AG09309 (cell line): ENCODE measurements at places on chromosomes 16 and 17.

GRCh38 chr17:35560703-35561102 lies at the start of gene SLFN14:
Gene SLFN14, minus strand, starts transcription at chr17:35560819. Its CDS starts 2,757 bp downstream, at chr17:35558062.
- DNase-seq = no peak

GRCh38 chr16:50478773-50479149 lies 69.4 kb upstream of the NKD1 start:
- no peak for DNase-seq

GRCh38 chr16:86259499-86259898 lies 250.8 kb upstream of the FOXF1 start:
- no peak for DNase-seq

DNA sequence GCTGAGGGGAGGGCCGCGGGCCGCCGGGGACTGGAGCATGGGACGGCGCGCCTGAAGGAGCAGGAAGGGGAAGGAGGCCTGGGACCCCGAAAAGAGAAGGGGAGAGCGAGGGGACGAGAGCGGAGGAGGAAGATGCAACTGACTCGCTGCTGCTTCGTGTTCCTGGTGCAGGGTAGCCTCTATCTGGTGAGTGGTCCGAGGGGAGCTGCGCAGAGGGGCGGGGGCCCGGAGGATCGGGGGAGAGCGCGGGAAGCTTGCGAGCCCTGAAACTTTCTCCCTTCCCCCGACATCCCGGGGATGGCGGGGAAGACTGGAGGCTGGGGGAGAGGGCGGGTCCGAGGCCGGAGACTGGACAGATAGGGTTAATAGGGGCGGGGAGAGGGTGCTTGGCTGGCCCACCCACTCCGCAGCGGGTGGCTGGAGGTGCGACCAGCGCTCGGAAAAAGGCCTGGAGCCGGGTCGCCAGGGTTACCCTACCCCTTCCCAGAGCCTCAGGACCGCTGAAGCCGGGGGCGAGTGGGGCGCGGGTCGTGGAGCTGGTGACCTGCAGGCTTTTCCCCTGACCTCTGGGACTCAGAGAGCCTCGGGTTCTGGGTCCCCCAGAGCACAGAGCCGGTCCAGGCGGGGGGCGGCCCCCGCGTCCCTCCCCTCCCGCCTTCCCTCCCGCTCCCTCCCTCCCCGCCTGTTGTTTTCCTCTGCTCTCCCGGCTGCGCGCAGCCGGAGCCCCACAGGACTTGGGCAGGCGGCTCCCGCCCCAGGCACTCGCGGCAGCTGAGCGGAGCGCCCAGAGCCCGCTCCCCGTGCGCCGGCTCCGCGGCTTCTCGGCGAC lies 631 bp downstream of the NXPH3 start:
- DNase-seq = no peak

DNA sequence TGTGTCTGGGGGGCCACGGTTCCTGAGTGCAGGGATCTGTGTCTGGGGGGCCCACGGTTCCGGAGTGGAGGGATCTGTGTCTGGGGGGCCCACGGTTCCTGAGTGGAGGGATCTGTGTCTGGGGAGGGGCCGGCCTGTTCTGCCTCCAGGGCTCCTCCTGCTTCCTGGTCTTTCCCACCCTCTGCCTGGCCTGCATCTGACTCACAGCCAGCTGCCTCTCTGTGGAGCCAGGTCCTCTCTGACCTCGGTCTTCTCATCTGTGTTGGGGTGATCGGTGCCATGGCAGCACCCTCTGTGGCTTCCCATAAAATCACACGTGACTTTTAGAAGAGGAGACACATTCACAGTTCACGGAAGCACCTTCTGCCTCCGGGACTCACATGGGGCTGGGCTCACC lies 50.3 kb downstream of the ZFPM1 start:
- DNase-seq = no peak

GRCh38 chr16:12688951-12689850 lies 114.5 kb downstream of the CPPED1 start:
- no peak for DNase-seq

DNA sequence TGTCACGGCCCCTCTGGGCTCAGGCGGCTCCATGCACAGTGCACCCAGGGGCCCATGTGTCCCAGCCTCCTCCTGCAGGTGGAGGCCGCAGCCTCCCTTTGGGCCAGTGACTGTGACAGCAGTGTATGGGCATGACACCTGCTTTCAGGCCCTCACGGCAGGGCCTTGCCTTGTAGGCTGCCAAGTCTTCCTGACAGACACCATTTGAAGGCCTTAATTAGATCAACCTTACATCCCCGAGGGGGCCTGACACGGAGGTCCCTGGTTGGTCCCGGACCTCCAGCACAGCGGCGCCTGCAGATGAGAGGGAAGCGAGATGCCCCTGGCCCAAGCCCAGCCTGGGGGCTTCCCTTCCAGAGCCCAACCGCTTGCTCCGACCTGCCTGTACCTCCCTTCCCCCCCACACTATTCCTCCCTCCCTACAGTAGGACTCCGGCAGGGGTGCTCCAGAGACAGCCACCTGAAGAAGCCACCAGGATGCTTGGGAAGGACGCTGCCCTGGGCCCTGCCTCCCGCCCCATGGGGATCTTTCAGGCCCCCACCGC lies 31.9 kb downstream of the BAIAP2 start:
- DNase-seq = no peak

DNA sequence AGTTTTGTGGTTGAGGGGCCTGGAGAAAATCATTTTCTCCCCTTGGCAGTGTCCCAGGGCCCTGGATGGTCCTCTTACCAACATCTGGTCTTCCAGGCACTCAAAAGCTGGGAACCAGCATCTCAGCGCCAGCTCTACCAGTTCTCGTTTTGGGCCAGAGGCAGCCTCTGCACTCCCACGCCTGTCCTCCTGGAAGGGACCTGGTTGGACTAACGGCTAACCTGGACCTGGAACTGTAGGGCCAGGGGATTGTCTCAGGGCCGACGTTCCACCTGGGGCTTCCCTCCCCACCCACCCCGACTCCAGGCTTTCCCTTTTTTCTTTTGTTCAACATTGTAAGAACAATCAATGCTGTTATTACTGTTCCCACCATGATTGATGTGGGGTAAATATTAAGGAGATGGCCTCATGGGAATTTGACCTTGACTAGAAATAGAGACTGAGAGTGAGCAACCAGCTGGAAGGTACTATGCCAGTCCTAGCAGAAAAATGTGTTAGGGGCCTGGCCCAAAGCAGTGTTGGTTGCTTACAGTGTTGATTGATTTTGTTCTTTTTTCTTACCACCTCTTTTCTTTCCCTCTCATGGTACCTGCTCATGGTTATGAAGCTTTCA lies 81.4 kb downstream of the ABCC6 start:
- DNase-seq = no peak

GRCh38 chr16:54027558-54027957 lies 259.0 kb downstream of the IRX3 start:
- no peak for DNase-seq

DNA sequence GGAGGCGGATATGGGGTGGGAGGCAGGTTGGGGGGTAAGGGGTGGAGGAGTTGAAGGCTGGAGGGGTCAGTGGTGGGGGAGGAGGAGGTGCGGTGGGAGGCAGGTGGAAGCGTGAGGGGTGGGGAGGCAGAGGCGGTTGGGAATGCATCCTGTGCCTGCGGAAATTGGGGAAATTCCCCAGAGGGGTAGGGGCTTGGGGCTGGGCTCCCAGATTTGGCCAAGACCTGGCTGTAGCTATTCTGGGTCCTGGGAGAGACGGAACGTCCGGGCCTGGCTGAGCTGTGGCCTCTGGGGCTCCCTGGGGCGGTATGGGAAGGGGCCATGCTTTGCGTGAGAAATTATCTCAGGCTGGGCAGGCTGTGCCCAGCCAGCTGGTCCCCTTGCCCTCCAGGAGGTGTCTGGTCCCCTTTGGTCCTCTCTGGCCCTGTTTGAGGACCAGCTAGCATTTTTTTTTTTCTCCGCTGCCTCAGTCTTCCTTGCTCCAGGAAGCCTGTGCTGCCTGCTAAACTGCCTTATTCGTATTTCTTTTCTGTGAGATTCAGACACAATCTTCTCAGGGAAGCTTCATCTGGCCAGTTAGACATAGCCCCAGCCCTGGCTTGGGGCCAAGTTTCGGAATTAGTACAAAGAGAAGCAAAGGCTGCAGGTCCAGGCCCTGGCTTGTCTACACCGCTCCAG lies 7.3 kb upstream of the TRPV2 start:
- no peak for DNase-seq

GRCh38 chr16:75908331-75909117 lies 182.2 kb upstream of the CPHXL start:
- DNase-seq = no peak

DNA sequence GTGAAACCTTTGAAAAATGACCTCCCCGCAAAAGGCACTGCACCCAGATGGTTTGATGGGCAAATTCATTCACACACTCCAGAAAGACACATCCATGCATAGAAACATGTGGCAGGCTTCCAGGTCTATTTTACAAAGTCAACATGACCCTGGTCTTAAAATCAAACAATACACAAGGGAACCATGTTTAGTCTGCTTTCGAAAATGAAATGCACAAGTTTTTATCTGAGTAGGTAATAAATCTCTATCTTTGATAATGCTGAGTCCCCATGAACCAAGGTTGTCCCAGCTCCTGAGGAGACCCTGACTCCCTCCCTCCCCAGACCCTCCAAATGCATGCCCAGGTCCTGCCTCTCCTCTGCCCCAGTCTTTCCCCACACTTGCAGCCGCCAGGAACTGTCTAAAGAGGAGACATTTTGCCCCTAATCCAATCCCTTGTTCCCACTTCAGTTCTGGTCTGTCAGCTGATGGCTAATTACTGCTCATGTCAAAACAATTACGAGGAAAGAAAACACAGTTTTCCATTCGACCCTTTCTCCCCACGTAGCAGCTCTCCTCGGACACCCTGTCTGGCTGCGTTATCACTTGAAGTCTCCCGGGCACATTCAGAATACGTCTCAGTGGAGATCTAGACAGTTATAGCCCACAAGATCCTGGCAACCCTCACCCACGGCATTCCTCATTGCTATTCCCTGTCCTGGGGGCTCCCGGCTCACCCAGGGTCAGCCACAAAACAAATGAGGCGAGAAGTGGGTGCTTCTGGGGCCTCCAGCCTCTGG lies 68.8 kb upstream of the RCVRN start:
- no peak for DNase-seq

DNA sequence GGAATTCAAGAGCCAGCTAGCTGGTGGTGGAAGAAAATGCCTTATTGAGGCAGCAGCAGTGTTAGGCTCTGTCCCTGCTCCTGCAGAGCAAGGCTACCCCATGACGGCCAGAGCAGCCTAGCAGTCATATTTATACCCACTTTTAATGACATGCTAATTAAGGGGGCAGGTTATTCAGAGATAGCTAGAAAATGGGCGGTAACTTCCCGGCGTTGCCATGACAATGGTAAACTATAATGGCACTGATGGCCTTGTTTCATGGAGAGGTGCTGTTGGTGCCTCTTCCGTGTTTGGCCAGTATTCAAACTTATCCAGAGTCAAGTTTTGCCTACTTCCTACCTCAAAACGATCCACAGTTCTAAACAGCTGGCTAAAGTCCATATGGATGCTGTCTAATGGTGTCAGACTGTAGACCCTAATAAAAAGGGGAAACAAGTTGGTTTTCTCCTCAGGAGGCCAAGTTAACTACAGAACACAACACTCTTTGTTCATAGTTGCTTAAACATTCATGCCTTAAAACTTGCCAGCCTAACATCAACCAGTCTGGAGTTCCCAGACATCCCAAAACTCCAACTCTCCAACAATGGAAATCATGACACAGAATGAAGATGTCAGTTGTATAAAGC lies 3.7 kb upstream of the SCNN1B start:
- no peak for DNase-seq

DNA sequence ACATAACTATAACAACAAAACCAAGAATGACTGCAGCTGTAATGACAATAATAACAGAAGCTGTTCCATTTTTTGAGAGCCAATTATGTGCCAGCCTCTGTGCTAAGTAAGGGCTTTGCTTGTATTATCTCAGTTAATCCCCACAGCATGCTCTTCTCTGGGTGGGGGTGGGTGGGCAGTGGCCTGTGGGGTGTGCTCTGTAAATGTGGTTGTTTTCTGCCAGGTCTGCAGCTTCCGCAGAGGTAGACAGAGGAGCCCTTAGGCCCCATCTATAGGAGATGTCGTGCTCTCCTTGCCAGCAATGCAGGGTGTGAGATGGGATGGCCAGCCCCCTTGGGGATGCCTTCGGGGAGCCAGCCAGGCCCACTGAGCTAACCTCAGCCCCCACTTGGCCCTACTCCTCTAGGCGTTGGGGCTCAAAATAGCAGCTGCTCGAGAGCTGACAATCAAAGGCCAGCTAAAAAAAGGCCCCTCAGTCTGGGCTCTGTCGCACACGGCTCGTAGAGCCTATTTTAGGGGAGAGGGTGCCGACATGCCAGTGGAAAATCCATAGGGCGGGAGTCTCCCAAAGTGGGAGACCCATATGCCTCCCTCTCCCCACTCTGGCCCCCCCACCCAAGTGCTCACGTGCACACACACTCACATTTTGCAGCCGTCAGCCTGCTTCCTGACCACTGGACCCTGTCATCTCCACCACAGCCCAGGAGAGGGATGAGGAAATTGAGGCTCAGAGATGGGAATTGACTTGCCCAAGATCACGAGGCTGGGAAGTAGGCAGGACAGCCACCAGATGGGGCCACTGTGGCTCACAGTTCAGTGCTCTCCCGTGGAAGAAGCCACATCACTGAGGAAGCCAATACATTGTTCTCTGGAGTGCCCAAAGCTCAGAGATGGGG lies 15.8 kb downstream of the CDH16 start:
- DNase-seq = no peak

GRCh38 chr17:68512960-68513474 lies 787 bp downstream of the PRKAR1A start:
- no peak for DNase-seq

- DNase-seq = peak; percentile 29
Measured at GRCh38 chr17:41329279-41329948, 13.9 kb upstream of the KRTAP17-1 start.

DNA sequence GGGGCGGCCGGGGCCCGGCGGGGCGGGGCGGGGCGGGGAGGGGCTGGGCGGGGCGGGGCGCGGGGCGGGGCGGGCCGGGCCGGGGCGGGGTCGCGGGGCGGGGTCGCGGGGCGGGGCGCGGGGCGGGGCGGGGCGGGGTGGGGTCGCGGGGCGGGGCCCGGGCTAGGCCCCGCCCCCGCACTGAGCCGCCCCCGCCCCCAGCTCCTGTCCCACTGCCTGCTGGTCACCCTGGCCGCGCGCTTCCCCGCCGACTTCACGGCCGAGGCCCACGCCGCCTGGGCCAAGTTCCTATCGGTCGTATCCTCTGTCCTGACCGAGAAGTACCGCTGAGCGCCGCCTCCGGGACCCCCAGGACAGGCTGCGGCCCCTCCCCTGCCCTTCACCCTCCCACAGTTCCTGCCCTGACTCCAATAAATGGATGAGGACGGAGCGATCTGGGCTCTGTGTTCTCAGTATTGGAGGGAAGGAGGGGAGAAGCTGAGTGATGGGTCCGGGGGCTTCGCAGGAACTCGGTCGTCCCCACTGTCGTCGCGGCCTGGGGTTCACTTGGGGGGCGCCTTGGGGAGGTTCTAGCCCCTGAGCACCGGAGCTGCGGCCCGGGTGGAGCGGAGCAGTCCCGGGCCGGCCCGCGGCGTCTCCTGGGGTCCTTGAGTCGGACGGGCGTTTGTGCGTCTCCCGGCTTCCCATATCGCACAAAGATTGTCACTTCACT lies 795 bp upstream of the HBM start:
- no peak for DNase-seq

GRCh38 chr17:13127921-13128602 lies 110.2 kb upstream of the ELAC2 start:
- DNase-seq = no peak
